Hematopoietic multipotent progenitor cell treated with erythropoietin and hydrocortisone succinate and interleukin-3 and kit ligand, for 15 days (in vitro differentiated cells): ENCODE measurements at places on chromosomes 5 and 9.

DNA sequence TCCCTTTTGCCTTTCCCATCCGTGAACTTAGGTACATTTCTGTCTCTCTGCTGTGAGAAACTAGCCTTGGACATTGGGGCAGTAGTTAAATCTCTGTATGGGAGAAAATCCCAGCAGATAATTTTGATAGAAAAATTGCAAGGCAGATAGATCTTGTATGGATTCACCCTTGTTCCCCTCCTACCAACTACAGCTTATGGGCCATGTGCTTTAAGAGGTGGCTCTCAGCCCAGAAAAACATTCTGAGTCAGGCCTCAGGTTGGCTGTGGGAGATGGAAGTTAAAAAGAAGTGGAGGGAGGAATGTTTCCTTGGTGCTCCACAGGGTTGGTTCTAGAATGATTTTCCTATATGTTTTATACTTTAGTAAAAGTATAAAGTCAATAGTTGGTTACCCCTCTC lies 1.4 kb upstream of the KDM3B start:
- no peak for DNase-seq

GRCh38 chr5:140365941-140366340 lies 5.9 kb downstream of the SLC4A9 start:
- DNase-seq, result no peak

DNA sequence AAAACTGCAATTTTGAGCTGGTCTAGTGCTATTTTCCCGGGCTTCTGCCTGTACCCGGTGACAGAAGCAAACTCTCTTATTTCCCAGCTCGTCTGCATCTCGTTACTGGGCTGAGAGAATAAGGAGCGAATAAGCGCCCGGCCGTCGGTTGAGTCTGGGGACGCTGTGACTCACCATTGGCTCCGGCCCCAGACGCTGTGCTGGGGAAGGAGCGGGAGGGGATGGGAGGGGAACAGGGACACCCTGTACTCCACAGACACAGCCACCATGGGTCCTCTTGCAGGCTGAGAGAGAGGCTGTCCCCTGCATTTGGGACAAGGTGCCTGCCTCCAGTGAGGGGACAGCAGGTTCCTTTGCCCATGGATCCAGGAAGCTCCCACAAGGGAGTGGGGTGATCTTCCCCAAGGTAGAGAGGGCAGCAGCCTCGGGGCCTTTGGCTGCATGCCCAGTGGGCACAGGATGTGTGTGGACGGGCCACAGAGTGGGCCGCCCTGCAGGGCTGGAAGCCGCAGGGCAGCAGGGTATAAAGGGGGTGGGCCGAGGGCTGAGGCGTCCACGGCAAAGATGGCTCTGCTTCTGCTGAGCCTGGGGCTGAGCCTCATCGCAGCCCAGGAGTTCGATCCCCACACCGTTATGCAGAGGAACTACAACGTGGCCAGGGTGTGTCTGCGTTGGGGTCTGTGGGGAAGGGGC lies at the start of gene LCN9:
Gene LCN9 (plus strand): TSS at position 552 of the 693 bp plus-strand sequence. CDS start 13 bp downstream, at position 565.
- no peak for DNase-seq

- no peak for DNase-seq
Measured at GRCh38 chr9:123834889-123835562, 94.9 kb downstream of the DENND1A start.

DNA sequence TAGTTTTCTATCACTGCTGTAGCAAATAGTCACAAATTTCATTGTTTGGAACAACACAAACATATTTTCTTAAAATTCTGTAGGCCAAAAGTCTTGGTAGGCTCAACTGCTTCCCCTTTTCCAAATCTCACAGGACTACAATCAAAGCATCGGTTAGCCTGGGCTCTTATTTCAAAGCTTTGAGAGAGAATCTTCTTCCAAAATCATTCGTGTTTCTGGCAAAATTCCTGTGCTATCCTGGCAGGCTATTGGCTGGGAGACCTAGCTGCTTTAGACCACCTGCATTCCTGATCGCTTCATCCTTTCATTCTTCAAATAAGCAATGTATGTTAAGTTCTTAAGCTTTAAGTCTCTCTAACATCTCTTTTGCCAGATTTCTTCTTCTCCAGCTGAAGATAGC lies 629.8 kb upstream of the CDH18 start:
- DNase-seq, result no peak

GRCh38 chr9:36125062-36125855 lies 11.3 kb upstream of the GLIPR2 start:
- no peak for DNase-seq

DNA sequence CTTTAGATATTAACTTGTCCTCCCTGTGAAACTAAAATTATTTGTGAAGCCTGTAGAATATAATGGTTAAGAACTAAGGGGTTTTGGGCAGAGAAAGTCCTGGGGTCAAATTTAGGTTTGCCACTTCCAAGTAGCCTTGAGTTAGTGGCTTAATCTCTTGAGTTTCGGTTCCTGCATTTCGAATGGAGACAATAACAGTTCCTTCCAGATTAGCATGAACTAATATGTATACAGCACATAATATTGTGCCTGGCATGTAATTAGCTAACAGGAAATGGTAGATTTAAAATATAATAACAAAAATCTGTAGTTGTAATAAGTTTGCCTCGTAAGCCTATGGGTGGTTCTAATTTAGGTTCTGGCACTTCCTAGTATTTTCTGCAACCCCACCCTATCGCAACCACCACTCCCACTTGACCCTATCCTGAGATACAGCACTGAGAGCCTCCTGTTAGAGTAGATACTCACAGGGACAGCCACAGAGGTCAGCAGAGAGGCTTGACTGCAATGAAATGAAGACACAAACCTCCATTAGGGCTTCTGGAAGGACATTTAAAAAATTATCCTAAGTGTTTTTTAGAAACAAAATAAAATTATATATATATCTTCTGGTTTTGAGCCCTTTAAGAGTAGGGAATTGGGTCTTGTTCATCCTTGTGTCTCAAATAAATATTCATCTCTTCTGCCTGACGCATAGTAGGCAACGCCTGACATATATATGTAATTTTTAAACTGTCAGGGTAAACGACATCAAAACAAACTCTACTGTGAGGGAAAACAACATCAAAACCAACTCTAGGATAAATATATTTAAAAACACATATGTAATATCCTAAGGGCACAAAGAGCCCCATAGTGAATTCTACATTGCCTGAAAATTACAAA lies 8.5 kb downstream of the SPINK9 start:
- peak; percentile 70 for DNase-seq

- DNase-seq, result no peak
Measured at GRCh38 chr5:67268231-67269021, 71.8 kb upstream of the CD180 start.

DNA sequence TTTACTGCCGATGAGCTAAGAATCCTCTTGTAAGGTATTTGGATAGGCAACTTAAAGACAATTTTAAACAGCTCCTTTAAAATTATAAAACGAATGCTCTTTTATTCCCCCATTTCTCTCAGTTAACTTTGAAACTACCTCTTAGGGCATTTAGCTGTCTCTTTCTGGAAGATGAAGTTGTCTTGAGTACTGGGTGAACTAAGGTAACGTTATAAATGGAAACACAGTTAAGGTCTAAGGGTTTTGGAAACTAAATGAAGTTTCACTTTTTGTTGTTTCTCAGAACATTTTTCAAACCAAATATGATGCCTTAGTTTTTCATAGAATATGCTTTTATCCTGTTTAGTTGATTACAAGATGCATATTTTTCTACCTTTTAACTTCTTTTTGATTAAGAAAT lies 6.8 kb downstream of the UBE2R2 start:
- no peak for DNase-seq

DNA sequence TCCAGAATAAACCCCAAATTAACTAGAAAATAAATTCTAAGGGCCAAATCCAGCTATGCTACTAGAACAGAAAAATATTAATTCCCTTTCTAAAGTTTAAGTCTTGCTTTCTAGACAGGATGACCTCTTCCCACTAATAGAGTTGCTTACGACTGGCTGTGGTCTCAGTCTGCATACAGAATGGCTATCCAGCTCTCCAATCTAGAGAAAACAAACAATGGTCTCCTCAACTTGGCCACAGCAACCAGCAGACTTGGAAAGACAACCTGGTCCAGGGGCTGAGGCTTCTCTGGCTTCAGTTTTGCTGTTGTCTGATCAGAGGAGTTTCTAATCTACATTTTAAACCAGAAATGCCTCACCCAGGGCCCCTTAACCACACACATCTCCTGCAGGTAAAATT lies 28.9 kb downstream of the RASEF start:
- no peak for DNase-seq

DNA sequence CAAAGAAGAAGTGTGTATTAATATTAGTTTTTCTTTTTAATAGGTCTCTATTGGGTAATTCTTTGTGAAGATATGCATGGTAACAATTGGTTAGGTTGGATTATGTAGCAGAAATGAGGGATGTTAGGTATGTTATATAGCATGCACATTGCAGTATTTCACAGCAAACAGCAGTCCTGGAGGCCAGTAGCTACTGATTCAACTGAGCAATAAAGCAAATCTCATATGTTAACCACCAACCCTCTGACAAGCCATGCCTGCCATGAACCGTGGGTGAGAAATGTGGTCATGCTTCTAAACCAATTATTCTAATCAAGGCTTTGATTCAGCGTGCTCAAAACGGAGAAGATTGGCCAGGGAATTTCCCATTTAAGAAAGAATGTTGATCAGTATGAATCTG lies 313.0 kb upstream of the CDH6 start:
- no peak for DNase-seq

DNA sequence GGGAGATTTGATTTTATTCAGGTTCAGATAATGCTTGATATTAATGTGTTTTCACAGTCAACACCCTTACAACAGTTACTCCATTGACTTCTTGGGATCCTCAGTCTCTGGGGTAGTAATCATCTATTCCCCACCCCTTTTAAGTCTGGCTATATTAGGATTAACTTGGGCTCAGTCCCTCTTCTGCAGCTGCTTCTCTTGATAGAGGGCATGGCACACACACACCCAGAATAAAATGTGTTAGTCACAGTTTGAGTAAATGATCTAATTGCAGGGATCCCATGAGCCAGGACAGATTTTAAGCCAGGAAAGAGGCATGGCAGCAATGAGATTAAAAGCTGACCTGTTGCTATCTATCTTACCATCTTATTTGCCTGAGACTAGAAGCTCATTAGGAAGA lies 53.7 kb upstream of the VLDLR start:
- no peak for DNase-seq

GRCh38 chr5:40374853-40375252 lies 304.9 kb upstream of the PTGER4 start:
- DNase-seq, result no peak
